ENCODE measurements at places on chromosomes 2 and 18.
A peak's percentile ranks its signal among the peaks of the same experiment; 100 is the strongest.

DNA sequence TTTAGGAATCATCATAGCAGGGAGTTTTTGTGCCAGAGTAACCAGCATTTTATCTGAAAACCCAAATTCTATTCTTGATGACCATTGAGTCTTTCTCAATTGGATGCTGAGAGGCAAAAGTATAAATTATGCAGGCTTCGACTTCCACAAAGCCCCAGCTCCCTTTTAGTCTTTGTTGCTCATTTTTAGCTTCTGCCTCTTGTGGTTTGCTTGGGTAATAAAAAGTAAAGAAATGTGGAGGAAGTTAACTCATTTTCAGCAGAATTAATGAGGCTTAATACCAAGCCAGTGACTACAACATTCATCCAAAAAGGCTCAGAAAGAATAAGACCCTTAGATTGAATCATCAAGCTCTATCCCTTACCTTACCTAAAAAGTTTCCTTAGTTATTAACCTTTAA, 18.6 kb downstream of the ERMN start:
- no peak for DNase-seq

DNA sequence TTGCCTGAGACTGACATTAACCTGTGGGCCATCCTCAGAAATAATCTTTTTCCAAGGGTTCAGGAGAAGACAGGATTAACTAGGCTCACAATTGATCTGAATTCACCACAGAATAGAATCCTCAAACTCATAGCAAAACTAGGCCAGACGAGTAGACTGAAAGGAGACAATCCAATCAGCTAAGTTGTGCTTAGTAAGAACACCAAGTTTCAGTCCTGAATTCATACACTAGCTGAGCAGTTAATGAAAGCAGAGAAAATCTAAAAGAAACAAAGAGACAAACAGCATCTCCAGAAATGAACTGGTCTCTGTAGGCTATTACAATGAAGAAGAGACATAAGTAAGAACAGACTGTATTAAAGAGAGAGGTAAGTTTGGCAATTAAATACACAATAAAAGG, 89.5 kb downstream of the GORASP2 start:
- no peak for DNase-seq

DNA sequence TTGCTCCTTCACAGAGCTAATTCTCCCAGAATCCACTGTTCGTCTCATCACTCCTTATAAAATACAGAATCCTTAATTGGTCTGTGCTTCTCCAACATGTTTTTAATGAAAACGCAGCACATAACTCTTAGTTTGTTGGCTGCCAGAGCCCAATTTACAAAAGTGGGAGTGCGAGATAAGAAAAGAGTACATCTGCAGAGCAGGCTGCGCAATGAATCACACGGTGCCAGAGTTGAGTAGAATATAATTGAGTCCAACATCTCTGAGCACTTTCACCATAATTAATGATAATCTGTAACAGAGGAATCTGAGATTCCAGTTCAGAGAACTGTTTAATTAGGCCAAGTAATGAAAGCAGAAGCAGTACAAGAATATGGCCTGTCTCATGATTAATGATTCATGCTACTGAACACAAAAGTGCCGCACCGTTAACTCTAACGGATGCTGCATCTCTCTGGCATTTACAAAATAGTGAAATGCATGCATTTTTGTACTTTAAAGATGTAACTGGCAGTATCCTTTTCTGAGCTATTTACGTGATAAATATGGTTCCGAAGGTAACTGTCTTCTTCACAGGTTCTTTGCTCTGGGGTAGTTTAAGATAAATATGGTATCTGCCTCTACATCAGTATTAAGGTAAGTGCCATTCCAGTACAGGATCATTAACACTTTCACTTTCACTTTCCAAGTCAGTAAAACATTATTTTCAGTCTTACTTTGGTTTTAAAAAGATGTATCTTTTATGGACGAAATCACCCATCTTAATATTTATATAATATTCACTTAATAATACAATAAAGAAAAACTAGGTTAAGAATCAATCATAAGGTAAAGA, 785.6 kb downstream of the NR4A2 start:
- DNase-seq = no peak

GRCh38 chr18:3594760-3595368, 144.9 kb downstream of the TGIF1 start:
- no peak for DNase-seq

DNA sequence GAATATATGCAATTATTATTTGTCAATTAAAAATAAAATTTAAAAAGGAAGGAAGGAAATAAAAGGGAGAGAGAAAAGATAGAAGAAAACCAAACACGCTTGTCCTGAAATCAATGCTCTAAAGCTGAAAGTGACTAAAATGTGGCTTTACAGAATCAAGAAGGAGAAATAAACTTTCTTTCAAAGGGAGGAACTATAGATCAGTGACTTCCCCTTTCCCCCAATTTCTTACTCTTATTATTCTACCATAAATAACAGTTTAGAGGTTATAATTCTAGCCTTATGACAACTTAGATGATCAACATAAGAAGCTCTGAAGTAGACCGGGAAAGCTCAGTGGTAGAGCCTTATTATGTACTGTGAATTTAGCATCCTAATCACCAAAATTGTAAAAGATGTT, 122.5 kb downstream of the ARHGAP15 start:
- DNase-seq = no peak

GRCh38 chr2:41170589-41170988, 718.7 kb upstream of the SLC8A1 start:
- no peak for DNase-seq

DNA sequence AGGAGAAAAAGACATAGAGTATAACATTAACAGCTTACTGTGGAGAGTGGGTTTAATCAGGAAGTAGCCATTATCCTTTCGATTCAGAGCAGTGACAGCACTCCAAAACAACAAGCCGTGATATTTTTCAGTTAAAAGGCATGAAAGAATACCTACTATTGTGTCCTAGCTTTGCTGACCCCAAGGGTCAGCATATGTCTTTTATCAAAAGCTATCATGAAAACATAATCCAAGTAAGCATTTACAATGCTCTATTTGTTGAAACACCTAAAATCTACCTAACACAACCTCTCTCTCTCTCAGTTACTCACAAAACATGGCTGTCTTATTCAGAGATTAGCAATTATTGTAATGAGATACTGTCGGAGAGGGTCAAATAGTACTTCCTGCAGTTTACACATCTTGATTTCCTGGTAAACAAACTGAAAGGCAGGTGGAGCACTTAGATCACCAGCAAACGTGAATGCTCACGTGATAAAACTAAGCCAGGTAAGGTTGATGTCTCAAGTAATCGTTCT, 100.0 kb downstream of the BAZ2B start:
- no peak for DNase-seq

DNA sequence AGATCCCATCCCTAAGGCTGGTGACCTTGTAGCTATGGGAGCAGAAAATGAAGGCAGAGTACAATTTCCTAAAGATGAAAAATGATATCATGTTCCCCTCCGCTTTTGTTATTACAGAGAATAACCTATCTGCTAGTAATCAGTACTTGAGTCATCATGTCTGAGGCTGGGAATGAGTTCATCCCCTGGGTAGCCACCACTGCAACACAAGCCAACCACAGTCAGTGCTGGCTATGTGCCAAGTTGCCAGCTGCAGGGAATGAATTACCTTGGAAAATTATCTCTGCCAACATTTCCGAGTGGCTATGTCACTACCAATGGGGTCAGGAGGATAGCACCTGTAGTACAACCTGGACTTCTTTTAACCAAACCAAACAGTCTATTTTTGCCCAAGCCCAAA, 1094.7 kb upstream of the DDX18 start:
- DNase-seq = no peak

DNA sequence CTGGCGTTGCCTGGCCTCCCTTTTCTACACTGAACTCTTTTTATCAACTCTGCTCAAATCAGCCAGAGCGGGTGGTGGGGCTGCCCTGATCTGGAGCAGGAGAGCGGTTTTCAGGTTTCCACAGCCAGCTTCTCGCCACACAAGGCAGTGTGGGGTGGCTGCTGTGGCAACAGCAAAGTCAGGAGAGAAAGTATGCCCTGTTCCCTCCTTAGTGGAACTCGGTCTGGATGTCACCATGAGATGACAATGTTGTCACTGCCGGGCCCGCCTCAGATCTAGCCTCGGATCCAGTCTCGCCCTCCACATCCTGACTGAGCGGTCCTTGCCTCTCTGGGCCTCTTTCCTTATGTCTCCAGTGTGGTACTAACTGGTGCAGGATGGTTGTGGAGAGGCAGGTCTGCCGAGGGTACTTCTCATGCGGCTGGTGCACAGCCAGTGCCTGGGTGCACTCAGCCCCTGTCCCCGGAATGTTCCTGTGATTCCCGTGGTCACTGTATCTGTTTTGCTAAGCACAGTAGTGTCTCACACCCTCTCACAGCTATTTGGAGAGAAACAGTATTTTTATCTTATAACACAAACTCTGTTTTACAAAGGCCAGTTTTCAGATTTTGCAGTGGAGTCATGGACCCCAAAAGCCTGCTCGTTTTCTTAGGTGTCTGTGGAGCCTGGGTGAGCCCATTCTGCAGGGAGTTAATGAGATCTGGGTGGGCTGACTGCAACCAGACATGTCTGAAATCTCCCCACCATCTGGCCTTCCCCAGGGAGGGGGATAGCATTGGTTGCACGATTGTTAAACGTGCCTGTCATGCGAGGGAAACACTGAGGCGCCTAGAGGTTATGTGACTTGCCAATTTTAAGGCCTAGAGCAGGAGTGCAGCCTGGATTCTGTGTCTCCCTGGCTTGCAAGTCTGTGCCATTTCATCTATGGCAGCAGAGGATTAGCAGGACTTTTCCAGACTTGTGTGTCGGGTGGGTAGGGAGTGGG, 261.1 kb upstream of the AGAP1 start:
- no peak for DNase-seq

GRCh38 chr2:172340394-172340793, 87.0 kb upstream of the ITGA6 start:
- no peak for DNase-seq

DNA sequence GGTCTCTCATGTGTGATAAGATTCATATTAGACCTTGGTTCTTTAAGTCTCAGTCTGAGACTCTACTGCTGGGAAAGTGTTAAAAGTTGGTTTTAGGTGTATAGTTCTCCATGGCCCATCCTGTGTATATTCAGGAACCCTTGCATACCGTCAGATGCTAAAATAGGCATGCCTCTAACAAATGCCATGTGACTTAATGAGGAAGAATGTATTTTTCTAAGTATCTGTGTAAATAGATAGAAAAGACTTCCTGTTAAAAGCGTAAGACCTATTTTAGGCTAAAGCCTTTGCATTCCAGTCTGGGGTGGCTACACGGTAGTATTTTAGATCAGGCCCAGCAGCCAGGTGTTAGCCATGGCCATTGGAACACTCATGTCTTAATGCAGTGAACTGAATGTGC, 73.3 kb downstream of the RHBDD1 start:
- DNase-seq = no peak

- DNase-seq = no peak
Measured at GRCh38 chr2:27021253-27022049, 11.3 kb upstream of the TMEM214 start.

GRCh38 chr2:6926071-6926732, 9.0 kb downstream of the RNF144A start:
- no peak for DNase-seq

DNA sequence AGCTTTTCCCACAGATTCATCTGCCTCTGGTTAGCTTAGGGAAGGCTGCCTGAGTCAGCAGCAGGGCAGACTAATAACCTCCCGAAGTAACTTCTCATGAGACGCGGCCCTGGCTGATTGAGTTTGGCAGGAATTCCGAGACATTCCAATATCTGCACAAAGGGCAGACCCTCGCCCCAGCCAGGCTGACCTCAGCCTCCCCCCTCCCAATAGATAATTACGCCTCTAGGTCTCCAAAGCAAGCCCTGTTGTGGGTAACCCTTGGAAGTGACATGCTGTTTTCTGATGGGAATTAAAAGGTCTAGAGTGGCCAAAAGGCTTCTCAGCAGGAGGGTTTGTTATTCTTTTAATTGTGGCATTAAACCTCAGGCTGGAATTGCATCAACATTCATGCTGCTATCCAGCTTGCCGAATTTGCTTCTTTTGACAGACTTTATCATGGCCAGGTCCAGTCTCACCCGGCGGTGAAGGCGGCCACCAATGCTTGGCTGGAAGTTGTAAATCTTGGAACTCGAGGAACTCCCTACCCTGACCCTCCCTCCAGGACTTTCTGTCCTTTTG, 98.0 kb upstream of the SLC14A2 start:
- no peak for DNase-seq

- no peak for DNase-seq
Measured at GRCh38 chr2:195820867-195821565, 164.0 kb downstream of the SLC39A10 start.

GRCh38 chr18:24923138-24923537, 428.8 kb downstream of the ZNF521 start:
- no peak for DNase-seq

- DNase-seq = no peak
Measured at GRCh38 chr18:61360404-61361383, 27.5 kb downstream of the CDH20 start.

GRCh38 chr2:182142062-182142461, 156.4 kb downstream of the PPP1R1C start:
- no peak for DNase-seq

- no peak for DNase-seq
Measured at GRCh38 chr18:25067275-25068025, 284.5 kb downstream of the ZNF521 start.

- DNase-seq = no peak
Measured at GRCh38 chr18:39732918-39733317, 2167.3 kb upstream of the CELF4 start.

DNA sequence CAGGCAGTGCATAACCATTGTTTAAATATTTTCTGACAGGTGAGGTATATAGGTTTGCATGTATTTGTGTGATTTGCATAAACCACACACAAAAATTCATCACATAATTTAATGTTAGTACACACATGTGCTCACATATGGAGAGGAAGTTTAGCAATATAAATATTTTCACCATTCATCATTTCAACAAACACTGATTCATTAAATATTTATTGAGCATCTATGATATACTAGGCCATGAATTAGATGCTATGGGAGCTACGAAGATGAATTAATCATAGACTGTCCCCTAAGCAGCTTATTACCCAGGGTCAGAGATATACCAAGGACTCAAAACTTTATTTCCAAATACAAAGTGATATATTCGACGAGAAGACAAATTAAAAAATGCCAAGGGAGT, 311.6 kb upstream of the PIK3C3 start:
- no peak for DNase-seq

GRCh38 chr2:88086401-88086800, 18.8 kb downstream of the SMYD1 start:
- DNase-seq = no peak

- DNase-seq = no peak
Measured at GRCh38 chr2:52395912-52396311, 1364.0 kb upstream of the NRXN1 start.

DNA sequence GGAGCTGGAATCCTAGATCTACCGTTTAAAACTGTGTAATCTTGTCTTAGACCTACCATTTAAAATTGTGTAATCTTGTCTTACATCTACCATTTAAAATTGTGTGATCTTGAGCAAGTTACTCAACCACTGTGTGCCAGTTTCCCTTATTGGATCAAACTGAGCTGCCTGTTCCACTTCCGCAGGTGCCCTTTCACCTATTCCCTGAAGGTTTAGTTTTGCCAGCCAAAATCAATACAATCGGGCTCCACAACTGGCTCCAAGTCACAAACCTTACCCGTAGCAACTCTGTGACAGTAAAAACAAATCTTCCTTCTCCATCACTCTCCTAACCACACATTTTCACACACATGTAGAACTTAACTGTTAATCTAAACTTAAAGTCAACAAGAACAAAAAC, 20.1 kb downstream of the DOCK10 start:
- no peak for DNase-seq

- DNase-seq = peak; percentile 42
Measured at GRCh38 chr2:233331536-233331935, 22.8 kb upstream of the DGKD start.
